Activated T-helper 1 cell treated with anti-CD3 and anti-CD28 coated beads, Interleukin-12 subunit alpha, Interleukin-12 subunit beta, Interleukin-2, Interleukin-4 antibody, amounts not matched to agents 30 ng/mL and 10 ng/mL and 1 ng/mL, durations not matched to agents 14 hours and 24 hours and 36 hours (primary cell): ENCODE measurements at places on chromosomes 6 and 20.

DNA sequence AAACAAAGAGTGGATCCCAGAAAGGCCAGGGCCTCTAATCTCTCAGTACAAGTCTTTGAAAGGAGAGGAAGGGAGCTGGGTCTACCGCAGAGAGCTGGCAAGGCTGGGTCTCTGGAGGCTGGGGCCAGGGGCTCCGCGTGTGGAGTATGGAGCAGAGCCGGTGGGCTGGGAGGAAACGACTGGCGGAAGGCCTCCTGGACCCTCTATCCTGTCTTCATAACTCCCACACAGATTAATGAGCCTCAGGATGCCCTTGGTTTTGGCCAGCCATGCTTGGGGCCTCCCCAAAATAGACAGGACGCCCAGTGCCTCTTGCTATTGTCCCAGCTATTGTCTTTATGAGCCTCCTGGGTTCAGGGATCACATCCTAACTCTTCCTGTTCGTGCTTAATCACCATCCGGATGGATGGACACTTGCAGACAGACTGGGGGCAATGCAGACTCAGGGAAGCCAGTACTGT is 306.4 kb downstream of the DHX35 start:
- no peak for DNase-seq

- DNase-seq, result no peak
Observed at GRCh38 chr6:21905531-21905930, 312.0 kb downstream of the SOX4 start.

DNA sequence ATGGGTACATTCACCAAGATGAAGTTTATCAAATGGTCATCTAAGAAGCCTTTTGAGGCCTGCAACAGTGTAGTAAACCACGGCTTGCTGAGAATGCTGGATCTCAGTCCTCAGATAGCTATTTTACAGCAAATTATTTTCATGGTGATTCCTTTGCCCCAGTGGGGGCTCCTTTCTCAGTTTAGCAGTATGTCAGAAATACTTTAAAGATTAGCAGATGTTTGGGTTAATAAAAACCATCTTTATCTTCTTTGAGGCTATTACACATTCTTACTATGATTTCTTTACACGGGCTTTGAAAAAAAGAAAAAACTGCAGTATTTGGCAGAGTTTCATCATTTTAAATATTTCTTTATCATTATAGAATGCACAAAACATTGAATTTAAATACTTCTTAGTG is 10.7 kb downstream of the MYLIP start:
- DNase-seq, result no peak

DNA sequence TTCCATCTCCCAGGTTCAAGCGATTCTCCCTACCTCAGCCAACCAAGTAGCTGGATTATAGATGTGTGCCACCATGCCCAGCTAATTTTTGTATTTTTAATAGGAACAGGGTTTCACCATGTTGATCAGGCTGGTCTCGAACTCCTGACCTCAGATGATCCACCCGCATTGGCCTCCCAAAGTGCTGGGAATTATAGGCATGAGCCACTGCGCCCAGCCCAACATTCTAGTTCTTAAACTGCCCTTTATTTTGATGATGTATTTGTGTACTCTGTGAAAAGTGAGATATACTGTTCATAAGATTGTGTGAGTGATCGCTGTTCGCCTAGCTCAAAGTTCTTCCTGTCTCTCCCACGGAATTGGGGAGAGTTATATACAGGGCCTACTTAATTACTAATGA is 93.1 kb downstream of the HFE start:
- no peak for DNase-seq

- DNase-seq, result no peak
Observed at GRCh38 chr6:148509800-148510581, 167.4 kb downstream of the SASH1 start.

GRCh38 chr20:59825944-59826759 is 107.3 kb downstream of the SYCP2 start:
- no peak for DNase-seq

GRCh38 chr6:139154881-139155547 is 20.1 kb downstream of the HECA start:
- DNase-seq, result no peak

DNA sequence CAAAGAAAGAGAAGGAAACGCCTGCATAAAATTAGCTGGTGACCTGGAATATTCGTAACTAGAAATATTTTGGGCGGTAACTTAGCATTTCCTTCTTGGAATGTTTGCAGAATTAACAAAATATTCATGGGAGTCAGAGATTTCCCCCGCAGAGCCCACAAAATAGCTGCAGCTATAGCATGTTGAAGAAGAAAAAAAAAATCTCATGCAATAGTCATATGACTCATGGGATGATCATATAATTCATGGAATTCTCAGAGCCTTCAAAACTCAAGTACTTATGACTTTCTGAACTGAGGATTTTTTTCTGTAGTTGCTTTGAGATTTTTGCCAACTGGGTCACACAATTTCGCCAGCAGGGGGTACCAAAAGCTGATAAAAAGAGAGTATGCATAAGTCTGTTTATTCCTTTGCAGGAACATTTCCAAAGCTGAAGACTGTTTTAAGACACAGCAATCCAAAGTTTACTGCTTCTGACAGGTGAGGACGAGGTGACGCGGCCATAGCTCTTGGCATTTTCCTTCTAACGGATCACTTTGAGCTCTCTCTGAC is 586.0 kb upstream of the CHD6 start:
- no peak for DNase-seq

GRCh38 chr20:62982124-62983075 is 24.4 kb downstream of the BHLHE23 start:
- no peak for DNase-seq

- peak; percentile 33 for DNase-seq
Observed at GRCh38 chr20:44745598-44746366, at the start of gene KCNK15. Gene KCNK15 (plus strand): TSS chr20:44745865. CDS start chr20:44745911, 46 bp downstream.

- no peak for DNase-seq
Observed at GRCh38 chr6:6972456-6972855, 135.3 kb upstream of the RREB1 start.

DNA sequence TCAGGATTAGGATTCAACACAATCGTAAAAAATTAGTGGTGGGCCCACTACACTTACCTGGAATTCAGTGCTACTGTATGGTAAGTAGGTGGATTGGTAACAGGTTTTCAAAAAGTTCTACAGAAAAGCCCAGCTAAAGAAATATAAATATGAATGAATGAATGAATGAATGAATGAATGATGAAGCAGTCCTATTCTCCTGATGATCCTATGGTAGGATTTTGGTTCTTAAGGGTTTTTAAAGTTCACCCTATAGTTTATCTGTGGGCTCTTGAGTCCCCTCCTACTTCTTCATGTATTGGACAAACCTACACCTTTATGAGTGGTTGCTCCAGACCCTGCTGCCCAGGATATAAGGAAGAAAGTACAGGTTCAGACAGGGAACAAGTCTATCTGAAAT is 89.5 kb upstream of the HEY2 start:
- DNase-seq, result no peak

- no peak for DNase-seq
Observed at GRCh38 chr6:15253203-15254022, 7.5 kb downstream of the JARID2 start.
